ENCODE measurements at places on chromosomes 5 and 9. TPM values are rescaled to one million over a fixed set of nuclear protein-coding genes. Genes with fewer than 3 reads are reported as not detected.

RNF145 gene
- 30.4 TPM for total RNA-seq

GRCh38 chr9:76266649-76267283 is 127.5 kb downstream of the RFK start:
- H3K27me3 ChIP-seq = no peaks in the 10 kb centered on the region
- H3K27ac ChIP-seq = no peak overlapping the region

GRCh38 chr5:75412111-75412990 is 75.3 kb downstream of the HMGCR start:
- H3K27ac ChIP-seq = no peak overlapping the region
- H3K36me3 ChIP-seq = no peaks in the 10 kb centered on the region
- no peak overlapping the region for H3K4me3 ChIP-seq

GRCh38 chr5:29897916-29898315 is 1295.6 kb upstream of the CDH6 start:
- no peaks in the 10 kb centered on the region for H3K36me3 ChIP-seq
- H3K4me1 ChIP-seq = no peaks in the 10 kb centered on the region
- DNase-seq = no peak
- H3K27me3 ChIP-seq = no peaks in the 10 kb centered on the region

DNA sequence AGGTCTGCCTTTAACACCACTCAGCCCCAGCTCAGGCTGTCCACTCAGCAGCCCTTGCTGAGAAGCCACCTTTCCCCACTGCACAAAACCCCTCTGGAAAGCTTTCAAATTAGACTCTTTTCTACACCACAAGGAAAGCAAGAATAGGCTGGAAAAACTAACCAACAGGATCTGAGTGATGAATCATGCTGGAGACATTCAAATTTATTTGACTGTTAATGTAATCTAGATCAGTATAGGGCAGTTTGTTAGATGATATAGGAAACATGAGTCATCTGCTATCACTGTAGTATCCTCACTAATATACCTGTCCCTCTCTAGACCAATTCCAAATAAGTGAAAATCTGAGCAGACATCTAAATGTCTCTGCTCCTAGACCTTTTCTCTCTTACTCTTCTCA is 127.8 kb upstream of the PAM start:
- H3K4me1 ChIP-seq = peaks cover 44% of the 10 kb centered on the region
- H3K4me3 ChIP-seq = no peak overlapping the region
- H3K27ac ChIP-seq = no peak overlapping the region

All from sigmoid colon (tissue), 7 donors.